Fibroblast of skin of back (primary cell): ENCODE measurements at places on chromosomes 16 and 17.

DNA sequence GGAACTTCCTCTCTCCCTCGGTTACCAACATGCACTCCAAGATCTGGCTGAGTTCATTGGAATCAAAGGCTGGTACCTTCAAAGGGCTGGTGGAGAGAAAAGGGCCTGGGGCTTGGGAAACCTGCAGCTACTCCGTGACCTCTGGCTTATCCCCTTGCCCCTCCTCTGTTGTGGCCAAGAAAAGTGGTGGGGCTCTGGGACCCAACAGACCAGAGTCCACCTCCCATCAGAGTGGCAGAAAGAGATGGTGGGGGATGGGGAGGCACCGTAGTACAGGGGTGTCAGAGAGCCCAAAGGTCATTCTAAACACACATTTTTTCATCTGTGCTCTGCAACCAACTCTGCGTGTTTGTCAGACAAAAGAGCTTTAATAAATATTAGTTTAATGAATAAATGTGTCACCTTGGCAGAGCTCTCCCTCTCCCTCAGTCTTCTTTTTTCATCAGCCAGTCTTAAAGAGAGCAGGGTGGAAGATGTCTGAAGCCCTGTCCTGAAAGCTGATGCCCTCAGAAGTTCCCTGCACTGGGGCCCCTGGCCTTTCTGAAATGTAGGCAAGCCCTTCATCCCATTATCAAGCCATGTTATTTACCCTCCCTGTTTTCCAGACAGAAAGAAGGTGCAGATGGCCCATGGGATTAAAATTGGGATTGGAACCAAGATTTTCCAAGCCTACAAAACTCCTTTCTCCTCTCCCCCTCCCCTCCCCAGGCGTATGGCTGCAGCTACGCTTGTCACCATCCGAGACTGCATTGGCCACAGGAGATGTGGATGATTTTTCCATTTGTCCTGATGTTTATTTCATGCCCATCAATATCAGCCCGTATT, 227.3 kb downstream of the CCDC182 start:
- DNase-seq = no peak

DNA sequence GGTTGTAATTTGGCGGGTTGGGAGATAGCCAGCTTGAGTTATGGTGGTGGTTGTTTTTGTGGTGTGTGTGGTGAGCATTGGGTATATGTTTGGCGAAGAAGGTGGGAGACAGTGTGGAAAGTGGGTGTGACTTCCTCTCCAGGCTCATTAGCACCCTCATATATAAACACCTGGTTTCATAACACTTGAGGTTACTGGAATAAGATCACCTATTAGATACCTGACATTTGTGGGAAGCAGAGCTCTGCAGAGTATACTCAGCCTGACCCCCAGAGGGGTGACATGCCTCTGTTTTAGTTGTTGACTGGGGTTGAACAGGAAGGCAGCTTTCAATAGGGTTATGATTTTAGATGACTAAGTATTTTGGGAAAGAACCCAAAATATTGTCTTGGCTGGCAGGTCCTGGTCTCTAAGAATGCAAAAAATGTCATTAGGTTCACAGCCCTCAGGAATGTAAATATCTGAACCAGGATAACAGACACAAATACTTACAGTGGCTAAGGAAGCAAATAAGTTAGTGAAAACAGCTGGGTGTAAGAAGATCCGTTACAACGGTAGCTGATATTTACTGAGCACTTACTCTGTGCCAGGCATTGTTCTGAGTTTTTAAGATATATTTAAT, 18.3 kb upstream of the EFCAB13 start:
- peak; percentile 97 for DNase-seq

- DNase-seq = peak; percentile 67
These were observed 210.0 kb upstream of the GSE1 start for GRCh38 chr16:85402910-85403692.

DNA sequence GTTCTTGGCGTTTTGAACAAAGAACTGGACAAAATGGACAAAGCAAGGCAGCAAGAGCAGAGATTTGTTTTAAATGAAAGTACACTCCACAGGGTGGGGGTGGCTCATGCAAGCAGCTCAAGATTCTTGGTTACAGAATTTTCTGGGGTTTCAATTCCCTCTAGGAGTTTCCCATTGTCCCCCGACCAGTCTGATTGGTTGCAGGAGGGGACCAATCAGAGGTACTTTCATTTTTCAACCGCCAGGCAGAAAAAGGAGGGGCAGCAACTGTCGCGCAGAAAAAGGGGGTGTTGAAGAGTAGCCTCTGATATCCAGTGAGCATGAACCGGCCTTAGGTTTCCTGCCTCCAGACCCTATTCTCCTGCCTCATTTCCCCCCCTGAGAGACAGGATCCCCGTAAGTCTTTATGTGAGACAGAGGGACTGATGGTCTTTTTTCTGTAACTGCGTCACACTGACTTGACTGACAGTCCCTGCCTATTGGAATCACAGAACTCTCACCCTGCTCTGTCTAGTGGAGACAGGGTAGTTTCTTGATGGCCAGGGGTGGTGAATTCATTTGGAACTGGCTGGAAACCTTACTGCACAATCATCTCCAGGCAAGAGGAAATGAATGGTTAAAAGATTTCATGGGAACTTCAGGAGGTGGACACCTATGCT, 59.4 kb upstream of the ALOX12 start:
- DNase-seq = peak; percentile 21

GRCh38 chr17:165939-166338, 15.5 kb downstream of the DOC2B start:
- no peak for DNase-seq

GRCh38 chr17:12990041-12990808, 27.6 kb downstream of the ELAC2 start:
- DNase-seq = no peak

- DNase-seq = no peak
These were observed 18.1 kb downstream of the TMC6 start for GRCh38 chr17:78110363-78111015.

- DNase-seq = no peak
These were observed 304.3 kb downstream of the HS3ST4 start for GRCh38 chr16:25996052-25996451.

DNA sequence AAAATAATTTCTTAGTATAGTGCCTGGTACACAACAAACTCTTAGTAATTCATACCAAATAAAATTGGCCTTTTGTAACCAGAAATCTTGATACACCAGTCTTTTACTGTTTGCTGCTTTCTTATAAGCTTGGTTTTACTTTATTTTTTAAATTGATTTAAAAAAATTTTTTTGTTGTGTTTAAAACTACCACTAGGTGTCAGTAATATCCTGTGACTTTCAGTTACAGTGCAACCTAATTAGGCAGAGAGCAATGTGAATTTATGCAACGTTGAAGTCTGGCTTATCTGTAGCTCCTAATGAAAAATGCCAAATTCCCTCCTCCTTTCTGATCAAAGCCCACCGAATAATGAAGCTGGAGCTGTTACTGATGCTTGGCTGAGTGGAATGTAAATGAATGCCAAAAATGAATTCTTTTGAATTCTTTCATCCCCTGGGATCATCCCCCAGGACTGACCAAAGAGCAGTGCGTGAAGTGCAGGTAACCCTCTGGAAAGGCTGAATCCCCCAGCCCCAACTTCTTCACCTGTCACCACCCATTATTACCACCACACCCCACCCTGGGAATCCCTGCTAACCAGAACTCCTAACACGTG, 3.8 kb downstream of the ERCC4 start:
- peak; percentile 49 for DNase-seq

DNA sequence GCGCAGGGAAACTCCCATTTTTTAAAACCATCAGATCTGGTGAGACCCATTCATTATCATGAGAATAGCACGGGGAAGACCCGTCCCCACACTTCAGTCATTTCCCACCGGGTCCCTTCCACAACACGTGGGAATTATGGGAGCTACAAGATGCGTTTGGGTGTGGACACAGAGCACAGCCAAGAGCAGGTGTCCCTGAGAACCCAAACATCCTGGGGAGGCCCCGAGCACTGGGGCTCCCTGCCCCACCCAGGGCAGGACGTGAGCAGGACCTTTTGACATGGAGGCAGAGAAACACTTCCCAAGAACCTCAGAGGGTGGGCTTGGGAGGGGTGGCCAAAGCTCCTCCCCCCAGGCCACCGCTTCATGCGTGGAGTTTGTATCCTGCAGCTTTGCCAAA, 89.9 kb upstream of the DNAH17 start:
- DNase-seq = no peak

- no peak for DNase-seq
These were observed 286.6 kb upstream of the CCL2 start for GRCh38 chr17:33968350-33969044.

- no peak for DNase-seq
These were observed 875 bp downstream of the PRKCB start for GRCh38 chr16:23836404-23837311.

DNA sequence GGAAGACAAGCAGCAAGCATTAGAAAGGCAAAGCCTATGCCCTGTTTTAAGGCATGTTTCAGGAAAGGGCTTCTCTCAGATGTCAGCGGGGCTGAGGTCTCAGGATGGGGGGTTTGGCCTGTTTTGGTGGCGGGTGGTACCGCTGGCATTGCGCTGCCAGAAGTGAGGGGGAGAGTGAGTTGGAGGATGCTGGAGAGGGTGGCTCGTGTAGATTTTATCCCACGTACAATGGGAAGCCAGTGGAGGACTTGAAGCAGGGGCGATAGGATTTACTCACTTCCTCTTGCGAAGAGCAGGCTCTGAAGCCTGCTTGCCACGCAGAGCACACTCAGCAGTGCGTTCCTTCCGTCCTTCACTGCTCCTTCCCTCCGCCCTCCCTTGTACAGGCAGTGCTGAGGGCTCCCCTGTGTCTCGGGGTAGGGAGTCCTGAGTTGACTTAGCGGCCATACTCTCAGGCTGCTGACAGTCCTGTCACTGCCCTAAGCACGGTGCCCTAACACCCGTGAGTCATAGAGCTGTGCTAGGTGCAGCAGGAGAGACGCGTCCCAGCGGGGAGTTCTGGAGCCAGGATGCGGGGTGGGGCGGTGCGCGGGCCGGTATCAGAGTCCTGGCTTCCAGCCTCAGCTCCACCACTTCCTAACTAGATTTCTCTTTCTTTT, 113.1 kb downstream of the SNX29 start:
- peak; percentile 63 for DNase-seq

- peak; percentile 65 for DNase-seq
These were observed 20.7 kb upstream of the BCAR1 start for GRCh38 chr16:75272097-75272551.

DNA sequence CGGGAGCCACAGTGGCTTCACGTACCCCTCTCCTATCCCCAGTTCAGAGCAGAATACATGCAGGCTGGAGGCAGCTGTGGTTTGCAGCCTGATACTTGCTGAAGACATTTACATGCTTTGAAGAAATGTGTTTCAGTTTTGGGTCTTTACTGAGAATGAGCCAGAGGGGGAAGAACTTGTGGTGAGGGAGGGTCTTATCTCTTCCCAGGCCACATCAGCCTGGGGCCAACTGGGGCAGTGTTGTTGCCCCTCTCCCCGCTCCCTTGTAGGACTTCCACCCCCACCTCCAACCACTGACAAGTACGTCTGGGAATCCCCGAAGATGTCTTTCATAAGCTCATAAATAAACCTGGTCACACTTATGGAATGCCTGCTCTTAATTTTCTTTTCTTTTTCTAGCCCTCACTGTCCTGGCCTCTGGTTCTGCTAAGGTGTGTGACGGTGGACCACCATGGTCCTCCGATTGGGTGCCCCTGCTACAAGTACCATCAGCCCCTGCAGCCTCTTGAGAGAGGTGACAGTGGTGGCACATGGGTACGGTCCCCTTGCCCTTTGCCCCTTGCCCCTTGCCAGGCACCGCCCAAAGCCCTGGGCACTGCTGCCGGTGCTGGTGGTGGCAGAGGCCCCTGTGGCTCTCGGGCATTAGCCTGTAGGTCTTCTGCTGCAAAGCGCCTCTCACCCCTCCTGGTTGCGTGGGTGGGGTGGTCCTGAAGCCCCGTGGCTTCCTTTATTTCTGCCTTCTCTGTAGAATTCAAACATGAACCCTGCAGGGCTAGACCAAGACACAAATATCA, 144.8 kb upstream of the RPH3AL start:
- peak; percentile 59 for DNase-seq

- no peak for DNase-seq
These were observed 128.8 kb downstream of the CYB561 start for GRCh38 chr17:63317166-63317840.

DNA sequence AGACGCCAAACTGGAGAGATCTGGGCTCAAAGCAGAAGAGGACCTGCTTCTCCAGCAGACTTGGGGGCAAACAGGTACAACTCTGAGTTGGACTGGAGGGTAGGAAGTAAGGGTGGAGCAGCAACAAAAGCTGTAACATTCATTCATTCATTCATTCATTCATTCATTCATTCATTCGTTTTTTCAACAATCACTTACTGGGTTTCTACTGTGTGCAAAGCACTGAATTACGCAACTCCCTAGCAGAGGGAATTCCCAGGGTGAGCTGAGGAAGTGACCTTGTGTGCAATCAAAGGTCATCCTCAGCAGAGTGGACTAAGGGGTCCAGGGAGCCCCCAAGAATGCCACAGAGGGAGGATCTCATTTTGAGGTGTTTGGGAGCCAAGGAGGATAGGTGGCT, 231.1 kb upstream of the SDK2 start:
- DNase-seq = no peak

GRCh38 chr17:1783834-1784611, 22.2 kb downstream of the SERPINF1 start:
- peak; percentile 48 for DNase-seq

DNA sequence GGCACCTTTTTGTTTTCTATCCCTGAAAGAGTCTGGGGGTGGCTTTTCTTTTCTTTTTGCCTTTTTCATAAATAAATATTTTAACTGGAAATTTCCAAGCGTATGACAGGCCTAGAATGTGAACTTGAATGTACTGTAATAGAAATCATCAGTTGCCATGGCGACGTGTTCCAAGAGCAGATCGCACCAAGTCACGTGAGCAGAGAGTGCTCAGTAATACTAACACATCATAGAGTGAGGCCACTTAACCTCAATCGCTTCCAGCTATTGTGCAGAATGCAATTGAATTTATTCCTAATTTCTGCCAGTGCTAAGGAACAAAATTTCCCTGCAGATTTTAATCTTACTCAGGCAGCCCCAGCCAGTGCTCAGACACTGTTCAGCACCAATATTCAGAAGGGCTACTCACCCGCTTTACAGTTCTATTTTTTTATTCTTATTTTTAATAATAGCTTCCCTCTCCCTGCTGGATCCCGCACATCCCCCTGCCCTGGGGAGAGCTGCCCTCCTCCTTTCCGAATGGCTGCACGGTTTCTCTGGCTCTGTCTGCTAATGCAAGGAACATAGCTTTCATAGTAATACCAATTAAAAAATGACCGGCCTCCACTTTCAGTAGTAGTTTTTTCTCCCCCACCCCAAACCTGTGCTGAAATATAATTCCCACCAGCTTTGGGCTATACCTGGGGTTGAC, 26.2 kb upstream of the PMFBP1 start:
- DNase-seq = peak; percentile 81
